Fibroblast of the aortic adventitia (primary cell): ENCODE measurements at places on chromosomes 7 and 10. TPM values are rescaled to one million over a fixed set of nuclear protein-coding genes. Genes with fewer than 3 reads are reported as not detected.
A peak's percentile ranks its signal among the peaks of the same experiment; 100 is the strongest.

Gene VGF
- not detected in 2 replicates for total RNA-seq

Gene KCND2
- total RNA-seq, result 11.3 and 100 TPM in 2 replicates

Gene LGI1
- total RNA-seq, result 0.16 and 0.18 TPM in 2 replicates

Gene AEBP1
- 168 and 234 TPM in 2 replicates for total RNA-seq

Gene CARD11
- under 0.01 and 0.08 TPM in 2 replicates for total RNA-seq

Gene PLAC9
- 32.1 and 78.7 TPM in 2 replicates for total RNA-seq

Gene ZNF722
- not detected in 2 replicates for total RNA-seq

Gene INMT
- total RNA-seq, result 2.5 and 219 TPM in 2 replicates

Gene PSMC2
- total RNA-seq, result 170 and 189 TPM in 2 replicates

Gene XRCC2
- 1.1 and 8.1 TPM in 2 replicates for total RNA-seq

Gene ST8SIA6
- 0.09 TPM in 1 of 2 replicates, not detected in the other for total RNA-seq

Gene SPAM1
- not detected in 2 replicates for total RNA-seq

Gene AMZ1
- total RNA-seq, result 0.25 and 0.36 TPM in 2 replicates

Gene STARD3NL
- 16.1 and 72.3 TPM in 2 replicates for total RNA-seq

DNA sequence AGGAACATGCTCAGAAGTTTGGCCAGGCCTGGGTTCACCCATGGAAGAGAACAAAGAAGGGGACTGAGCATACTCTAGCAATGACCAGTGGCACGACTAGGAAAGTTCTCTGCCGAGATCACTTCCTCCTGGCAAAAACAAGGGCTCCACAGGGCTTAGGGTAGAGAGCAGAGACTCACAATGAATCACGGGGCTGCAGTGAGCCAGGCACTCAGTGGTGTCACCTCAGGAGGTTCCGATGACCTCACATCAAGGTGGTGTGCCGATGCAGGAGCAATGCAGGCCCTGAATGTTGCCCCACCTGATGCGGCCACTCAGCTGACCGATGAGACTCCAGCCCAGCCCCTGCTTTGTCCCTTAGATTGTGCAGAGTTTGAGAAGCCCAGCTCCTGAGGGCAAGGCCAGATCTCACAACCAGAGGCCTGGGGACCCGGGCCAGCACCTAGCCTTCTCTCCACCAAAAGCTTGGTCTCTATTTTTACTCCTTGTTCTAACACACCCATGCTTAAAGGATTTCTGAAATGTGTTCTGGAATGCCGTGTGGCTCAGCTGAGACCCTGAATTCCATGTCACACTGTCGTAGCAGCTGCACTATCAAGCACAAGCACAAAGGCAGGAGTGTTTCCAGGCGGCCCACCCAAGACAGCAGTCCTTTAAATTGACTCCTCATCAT is 60.9 kb downstream of the COBL start:
- no peak for DNase-seq

DNA sequence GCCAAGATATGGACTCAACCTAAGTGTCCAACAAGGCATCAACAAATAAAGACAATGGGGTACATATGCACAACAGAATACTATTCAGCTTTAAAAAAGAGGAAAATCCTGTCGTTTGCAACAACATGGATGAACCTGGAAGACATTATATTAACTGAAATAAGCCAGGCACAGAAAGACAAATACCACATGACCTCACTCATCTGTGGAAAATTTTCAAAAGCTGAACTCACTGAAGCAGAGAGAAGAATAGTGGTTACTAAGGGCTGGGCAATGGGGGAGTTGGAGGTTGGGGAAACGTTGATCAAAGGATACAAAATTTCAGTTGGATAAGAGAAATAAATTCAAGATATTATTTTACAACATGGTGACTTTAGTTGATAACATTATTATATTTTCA is 221.4 kb upstream of the PITRM1 start:
- peak; percentile 17 for DNase-seq

DNA sequence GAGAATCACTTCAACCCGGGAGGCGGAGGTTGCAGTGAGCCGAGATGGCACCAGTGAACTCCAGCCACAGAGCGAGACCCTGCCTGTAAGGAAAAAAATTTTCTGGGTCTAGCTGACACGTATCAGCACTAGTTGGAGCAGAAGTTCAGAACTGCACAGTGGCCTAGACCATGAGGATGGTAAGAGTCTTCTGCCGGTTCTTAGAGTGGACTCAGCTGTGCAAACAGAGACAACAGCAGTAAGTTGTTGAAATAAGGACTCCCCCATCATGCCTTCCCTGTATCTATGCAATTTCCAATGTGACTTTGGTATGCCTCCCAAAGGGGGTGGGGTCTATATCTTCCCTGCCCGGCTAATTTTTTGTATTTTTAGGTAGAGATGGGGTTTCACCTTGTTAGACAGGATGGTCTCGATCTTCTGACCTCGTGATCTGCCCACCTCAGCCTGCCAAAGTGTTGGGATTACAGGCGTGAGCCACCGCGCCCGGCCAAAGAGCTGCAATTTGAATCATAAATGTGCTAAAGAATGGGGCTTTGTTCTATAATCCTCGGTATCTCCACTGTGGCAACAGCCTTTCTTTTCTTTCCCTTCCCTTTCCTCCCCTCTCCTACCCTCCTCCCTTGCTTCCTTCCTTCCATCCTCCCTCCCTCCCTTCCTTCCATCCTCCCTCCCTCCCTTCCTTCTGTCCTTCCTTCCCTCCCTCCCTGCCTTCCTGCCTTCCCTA is 14.5 kb upstream of the RNF216 start:
- no peak for DNase-seq

GRCh38 chr10:79943871-79944270 is 5.0 kb downstream of the SFTPD start:
- DNase-seq, result no peak

DNA sequence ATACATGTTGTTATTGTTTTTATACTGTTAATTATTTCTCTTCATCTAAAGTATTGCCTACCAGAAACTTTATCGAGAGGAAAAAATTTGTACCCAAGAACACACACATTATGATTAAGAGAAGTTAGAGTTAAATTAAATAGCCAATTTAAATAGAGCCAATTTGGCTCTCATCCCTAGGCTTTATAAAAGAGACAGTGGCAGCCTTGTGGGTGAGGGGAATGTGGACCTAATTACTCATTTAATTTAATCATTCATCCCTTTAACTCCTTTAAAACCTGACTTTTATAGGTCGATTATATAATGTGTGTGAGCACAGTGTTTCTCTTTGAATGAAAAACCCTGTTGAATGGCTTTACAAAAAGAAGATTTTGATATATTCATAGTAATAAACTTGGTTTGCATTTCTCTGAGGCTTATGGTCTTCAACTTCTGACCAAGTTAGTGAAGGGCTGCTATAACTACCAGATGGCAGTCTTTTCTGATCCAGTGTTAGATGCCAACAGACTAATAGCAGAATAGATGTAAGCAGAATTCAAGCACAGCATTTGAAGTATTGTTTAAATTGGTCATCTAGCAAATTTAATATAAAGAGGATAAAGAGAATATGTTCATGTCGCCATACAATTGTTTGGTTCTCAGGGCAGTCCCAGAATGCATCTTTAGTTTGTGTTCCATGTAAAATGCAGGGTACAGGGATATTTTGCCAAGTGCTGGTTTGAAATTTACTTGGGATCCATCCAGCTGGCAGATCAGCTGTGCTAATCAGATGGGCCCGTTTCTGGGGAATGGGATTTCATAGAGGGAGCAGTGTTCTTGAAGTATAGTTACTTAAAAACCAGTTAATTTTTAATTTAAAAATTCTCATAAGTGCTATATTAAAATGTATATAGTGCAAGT is 25.3 kb downstream of the ADD3 start:
- peak; percentile 60 for DNase-seq

GRCh38 chr7:101916041-101916800 is 98.8 kb downstream of the CUX1 start:
- no peak for DNase-seq

GRCh38 chr7:55536619-55537457 is 35.5 kb downstream of the VOPP1 start:
- DNase-seq, result no peak

GRCh38 chr7:111654343-111654742 is 92.1 kb upstream of the IMMP2L start:
- DNase-seq, result peak; percentile 62

- DNase-seq, result no peak
Measured at GRCh38 chr7:106424476-106425016, 139.8 kb upstream of the NAMPT start.

GRCh38 chr7:151276666-151277590 is 28.4 kb upstream of the SMARCD3 start:
- peak; percentile 64 for DNase-seq

- no peak for DNase-seq
Measured at GRCh38 chr7:92815412-92815811, 21.0 kb downstream of the CDK6 start.

- no peak for DNase-seq
Measured at GRCh38 chr10:88457660-88458059, 125.5 kb downstream of the RNLS start.

- DNase-seq, result no peak
Measured at GRCh38 chr7:80373429-80374032, 138.3 kb downstream of the GNAT3 start.

DNA sequence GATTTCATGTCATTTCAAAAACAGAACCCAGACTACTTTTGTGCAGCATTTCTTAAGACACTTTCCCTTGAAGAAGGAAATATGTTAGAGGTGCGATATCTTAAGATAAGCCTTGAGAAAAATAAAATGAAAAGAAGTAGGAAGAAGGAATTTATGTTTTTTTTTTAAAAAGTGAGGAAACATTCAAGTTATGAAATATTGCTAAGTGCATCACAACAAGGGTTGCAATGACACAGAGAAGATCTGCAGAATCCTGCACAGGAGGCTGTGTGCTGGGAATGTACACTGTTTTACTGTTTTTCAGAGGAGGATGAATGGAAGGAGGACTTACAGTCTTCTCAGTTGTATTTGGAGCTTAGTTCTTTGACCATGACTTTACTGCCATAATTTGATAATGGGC is 79.8 kb upstream of the NME8 start:
- no peak for DNase-seq

GRCh38 chr7:92228100-92228499 is 17.6 kb downstream of the KRIT1 start:
- no peak for DNase-seq

DNA sequence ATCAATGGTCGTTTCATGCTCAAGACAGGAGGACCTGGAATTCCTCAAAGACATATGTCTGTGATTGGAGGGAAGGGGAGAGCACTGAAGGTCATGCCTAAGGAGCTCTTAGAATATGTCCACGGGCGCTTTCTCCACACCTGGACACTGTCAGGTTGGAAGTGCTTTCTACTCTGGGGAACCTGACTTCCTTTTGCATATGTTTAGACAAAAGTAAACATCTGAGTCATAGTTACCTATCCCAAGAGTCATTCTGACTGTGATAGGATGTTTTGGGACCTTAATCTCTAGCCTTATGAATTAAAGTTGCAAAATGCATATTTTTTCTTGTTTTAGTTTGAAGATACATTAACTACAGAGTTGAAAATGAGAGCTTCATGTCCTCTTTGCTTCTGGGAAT is 251.7 kb downstream of the KLF6 start:
- no peak for DNase-seq

- DNase-seq, result no peak
Measured at GRCh38 chr7:76395965-76396726, 13.4 kb downstream of the SSC4D start.

GRCh38 chr7:100475549-100475948 is 3.5 kb downstream of the TSC22D4 start:
- no peak for DNase-seq

GRCh38 chr10:110811791-110812581 is 59.7 kb upstream of the PDCD4 start:
- no peak for DNase-seq

DNA sequence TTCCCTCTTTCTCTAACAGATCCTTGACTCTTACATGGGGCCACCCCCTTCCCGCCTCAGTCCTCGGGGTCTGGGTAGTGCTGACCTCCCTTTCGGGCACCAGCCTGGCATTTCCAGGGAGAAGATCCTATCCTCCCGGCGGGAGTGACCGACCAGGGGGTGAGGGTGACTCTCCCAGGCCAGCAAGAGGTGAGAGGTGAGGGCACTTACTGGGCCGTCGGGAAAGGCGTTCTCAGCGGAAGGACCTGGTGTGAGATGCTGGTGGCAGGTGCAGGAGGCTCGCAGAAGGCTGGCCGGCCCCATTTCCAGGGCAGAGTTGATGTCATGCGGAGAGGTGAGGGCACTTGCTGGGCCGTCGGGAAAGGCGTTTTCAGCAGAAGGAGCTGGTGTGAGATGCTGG is 4.2 kb upstream of the FOXL3 start:
- no peak for DNase-seq

DNA sequence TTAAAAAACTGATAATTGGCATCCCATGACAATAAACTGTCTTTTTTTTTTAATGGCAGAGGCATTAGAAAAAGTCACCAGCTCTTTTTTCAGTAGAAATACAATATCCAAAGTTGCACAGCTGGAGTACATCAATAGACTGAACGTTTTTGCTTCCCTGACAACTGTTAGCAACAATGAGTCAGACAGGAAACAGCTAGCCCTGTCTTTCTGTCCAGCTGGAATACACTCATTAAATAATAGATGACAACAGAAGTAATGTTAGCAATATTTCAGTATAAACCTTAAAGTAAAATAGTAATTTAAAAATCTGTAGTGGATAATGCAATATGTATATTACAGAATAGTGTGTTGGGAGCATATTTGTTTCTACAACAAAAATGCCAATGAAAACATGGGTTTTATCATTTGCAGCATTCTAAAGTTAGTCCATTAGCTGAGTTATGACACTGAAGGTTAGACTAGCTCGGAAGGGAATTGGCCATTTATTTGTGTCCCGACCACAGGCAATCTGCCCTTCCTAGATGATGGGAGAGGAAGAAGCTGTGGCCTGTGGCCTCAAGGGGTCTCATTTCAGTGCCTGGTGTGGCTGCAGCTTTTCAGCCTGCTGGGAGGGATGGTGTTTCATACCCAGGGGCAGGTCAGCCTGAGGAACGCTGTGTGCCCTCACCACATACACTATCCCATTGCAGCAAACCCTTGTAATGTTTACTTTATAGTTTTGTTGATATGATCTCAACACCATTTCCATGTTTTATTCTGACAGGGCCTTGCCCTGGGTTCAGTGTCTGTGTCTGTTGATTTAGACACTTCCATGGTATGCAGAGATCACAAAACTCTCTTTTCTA is 173.3 kb downstream of the SLC16A9 start:
- peak; percentile 92 for DNase-seq

- DNase-seq, result peak; percentile 97
Measured at GRCh38 chr7:117217106-117218035, 105.5 kb downstream of the WNT2 start.

DNA sequence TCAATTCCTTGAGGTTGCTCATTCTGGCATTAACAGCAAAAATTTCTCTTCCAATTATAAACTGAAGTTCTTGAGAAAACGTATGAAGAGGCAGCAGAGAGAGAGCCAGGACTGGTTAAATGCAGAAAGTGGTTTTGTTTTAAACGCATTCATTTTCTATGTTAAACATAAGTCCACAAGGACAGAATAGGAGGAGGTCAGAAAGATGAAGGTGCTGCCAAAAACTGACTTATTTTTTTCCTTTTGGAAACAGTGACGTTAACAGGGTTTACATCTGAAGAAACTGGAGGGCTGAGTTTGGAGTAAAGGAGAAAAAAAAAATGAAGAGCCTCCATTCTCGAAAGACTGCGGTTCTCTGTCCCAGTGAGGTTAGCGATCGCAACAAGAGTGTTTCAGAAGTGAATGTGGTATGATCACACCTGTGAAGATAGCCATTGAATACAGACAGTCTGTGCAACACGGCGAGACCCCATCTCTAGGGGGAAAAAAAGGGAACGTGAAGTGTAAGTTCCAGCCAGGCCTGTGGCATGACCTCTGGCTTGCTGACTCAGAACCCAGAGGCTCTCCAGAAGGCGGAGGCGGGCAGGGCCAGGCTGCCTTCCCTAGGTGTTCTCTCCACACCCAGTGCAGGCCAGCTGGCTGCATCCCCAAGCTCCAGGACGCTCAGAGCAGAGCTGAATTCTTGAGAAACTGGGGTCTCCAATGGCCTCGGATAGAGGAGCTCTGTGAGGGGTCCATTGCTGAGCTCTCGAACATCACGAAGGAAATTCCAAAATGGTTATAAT is 84.0 kb downstream of the CHST15 start:
- DNase-seq, result no peak
